ENCODE measurements at places on chromosomes 5 and 9.

GRCh38 chr5:173866858-173867679 lies 21.1 kb upstream of the CPEB4 start:
- DNase-seq, result no peak

DNA sequence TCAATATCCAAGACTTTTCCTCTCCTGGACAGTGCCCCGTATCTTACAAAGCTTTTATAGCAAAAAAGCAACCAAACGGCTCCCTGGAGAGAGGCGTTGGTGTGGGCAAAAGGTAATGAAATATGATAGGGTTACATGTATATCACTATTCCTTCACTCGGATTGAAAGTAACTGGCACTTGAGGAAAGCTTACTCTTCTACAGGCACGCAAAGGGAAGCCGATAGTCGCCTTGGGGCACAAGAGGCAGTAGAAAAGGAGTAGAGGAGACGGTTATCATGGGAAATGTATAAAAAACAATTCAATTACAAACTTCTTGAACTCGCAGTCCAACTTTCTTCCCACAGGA lies 1.1 kb downstream of the DIAPH1 start:
- no peak for DNase-seq

DNA sequence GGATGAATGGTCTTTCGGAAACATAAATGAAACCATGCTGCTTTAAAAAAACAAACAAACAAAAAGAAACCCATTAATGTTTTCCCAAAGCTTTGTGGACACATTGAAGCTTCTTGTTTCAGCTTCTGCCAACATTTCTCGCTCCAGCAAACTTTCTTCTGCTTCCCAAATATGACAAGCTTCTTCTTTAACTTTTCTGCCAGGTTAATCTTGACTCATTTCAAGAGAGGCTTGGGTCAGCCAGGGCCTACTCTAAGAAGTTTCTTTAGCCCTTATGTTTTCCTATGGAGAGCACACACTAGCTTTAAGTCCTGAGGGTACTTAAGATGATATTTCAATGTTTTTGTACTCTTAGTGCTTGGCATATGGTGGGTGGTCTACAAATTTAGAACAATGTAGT lies 6.1 kb downstream of the ANXA1 start:
- DNase-seq, result no peak

GRCh38 chr9:136403538-136403914 lies 3.6 kb upstream of the SNAPC4 start:
- no peak for DNase-seq

GRCh38 chr5:6361101-6361500 lies 17.2 kb downstream of the MED10 start:
- DNase-seq, result no peak

GRCh38 chr5:97494465-97494864 lies 311.4 kb upstream of the RIOK2 start:
- no peak for DNase-seq

- DNase-seq, result no peak
These were observed 106.3 kb downstream of the C9orf152 start for GRCh38 chr9:110101531-110102161.

GRCh38 chr5:115816226-115817081 lies at the start of gene CDO1:
Gene CDO1, minus strand, starts transcription at chr5:115816659. Its CDS starts 262 bp downstream, at chr5:115816397.
- DNase-seq, result peak; percentile 38

- DNase-seq, result no peak
These were observed 89.8 kb upstream of the TLE4 start for GRCh38 chr9:79481846-79482477.

DNA sequence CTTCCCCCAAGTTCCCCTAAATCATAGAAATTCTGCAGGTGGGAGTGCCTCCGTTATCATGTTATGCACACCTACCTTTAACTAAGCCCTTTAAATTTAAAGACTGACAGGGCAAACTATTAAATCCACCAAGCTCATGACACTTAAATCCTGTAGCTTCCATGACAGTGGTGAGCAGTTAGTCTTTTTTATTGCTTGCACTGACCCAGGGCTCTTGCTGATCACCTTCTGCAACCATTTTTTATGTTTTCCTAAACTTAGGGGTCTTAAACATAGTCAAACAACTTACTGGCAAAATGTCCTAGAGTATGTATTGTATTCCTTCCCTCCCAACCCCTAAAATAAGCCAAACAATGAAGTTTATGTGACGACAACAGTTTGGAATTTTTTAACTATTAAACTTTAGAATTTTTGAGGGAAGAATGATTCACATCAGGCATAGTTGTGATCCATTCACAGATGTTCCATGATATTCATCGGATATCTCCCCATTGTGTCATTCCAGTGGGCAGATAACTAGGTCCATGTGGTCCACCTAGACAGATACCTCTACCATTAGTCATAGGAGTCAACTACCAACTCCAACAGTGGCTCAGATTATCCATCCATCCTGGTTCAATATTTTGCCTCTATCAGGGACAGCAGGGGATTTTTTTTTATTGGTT lies 283.1 kb downstream of the ADAMTS6 start:
- peak; percentile 88 for DNase-seq

DNA sequence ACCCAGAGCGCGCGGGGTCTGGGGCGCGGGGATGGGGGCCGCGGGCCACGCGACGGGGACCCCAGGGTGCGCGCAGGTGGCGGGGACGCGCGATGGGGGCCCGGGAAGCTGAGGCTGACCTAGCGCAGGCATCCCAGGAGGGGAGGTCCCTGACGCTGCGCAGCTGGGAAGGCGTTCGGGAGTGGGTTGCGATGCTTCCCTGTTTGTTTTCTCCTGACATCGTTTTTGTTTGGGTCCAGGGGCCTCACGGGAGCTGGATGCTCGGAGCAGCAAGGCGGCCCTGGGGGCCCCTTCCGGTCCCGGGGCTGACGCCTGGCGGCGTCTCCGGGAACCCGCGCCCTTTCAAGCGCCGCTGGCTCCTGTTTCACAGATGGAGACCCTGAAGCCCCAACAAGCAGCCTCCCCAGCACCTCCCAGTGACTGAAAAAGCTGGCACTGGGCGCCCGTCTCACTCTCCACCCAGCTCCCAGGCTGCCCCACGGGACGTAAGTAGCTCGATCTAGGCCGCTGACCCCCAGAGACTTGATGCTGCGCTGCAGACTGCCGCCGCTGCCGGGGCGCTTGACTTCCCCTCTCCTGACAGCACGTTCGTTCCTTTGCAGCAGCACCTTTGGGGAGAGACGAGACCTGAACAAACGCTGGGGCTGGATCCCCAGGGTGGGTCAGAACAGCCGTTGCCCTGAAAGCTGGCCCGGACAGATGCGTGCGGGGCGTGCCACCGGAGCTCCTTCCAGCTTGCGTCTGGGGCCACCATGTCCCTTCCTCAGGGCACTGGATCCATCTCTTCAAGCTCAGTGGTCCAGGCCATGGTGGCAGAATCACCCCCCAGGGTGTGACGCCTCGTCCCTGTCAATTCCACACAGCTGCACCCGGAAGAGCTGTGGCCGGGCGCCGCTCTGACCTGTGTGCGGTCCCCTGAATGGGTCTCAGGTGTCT lies 593 bp downstream of the BRD3OS start:
- peak; percentile 40 for DNase-seq

GRCh38 chr5:132029609-132030330 lies 18.3 kb upstream of the ACSL6 start:
- DNase-seq, result no peak

- DNase-seq, result no peak
These were observed 7.2 kb downstream of the CYFIP2 start for GRCh38 chr5:157273131-157273556.
